NCI-H1436 treated with DMSO at 0.1 percent for 48 hours (cell line): ENCODE measurements at places on chromosomes 11 and 22.

DNA sequence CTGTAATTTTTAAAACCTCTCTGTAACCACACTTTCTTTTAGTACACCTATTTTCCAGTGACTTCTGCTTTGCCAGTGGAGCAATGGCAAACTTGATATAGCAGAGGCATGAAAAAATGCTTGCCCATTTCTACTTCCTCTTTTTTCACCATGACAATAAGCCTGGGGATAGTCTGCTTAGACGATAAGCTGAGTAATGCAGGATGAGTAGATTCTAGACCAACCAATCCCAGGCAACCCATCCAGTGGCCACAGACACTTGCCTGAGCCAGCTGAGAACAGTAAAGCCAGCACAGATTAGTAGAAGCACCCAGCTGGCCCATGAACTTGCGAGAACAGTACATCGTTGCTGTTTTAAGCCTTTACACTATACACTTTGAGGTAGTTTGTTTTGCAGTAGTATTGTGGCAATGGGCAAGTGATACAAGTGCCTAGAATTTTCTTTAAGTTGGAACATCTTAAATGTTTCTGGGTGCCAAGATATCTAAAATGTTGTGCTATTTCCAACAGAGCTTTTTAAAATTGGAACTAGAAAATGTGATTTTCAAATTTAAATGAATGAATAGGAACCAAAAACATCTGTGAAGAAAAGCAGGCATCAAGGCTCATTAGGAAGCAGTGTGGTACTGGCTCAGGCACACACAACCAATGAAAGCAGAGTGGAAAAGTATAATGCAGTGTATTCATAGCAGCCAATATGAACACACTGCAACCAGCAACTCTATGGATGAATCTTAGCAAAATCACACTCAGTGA, 37.7 kb downstream of the DDI1 start:
- DNase-seq: no peak

DNA sequence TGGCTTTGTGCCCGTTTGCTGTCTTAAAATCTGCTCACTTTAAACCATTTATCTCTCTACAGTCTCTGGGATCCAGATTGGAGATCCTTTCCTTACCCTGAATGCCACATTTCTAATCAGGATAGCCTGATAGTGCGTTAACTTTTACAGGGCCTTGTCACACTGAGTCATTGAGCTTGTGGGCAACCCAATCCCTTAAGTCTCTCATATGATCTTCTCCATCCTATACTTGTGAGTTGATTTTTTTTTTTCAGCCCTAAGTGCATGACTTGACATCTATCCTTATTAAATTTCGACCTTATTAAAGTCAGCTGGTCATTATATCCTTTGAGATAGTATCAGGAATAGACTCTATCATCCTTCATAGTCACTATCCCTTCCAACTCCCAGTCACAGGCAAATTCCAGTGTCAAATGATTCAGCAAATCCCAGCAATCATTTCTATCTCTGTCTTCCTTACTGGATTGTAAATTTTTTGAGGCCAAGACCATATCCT, 57.7 kb downstream of the TEAD1 start:
- DNase-seq: no peak

DNA sequence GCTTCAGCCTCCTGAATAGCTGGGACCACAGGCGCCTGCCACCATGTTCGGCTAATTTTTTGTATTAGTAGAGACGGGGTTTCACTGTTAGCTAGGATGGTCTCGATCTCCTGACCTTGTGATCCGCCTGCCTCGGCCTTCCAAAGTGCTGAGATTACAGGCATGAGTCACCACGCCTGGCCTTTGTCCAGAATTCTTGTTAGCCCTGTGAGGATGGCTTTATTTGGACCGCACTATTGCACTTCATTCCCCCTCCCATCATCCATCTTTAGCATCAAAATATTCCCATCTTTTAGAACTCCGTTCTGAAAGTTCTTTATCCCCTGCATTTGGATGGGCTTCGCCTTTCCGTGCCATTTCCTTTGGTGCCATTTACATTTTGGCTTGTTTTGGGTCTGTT, 2.6 kb downstream of the SAMM50 start:
- DNase-seq: no peak

DNA sequence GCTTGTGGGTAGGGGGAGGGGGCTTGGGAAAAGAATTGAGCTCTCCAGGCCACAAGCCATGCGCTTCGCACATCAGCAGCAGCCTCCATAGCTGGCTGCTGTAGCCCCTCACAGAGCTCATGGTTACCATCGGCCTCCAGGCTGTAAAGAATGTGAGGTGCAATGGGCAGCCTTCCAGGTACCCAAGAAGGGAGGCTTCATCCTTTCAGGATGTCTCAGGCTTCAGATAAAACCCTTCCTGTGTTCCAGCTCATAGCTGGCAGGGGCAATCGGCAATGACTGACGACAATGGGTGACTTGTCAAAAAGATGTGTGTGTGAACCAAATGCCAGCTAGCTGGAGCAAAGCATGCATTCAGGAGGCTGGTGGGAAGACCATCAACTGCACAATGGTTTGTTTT, 102.0 kb downstream of the TIMP3 start:
- no peak for DNase-seq

DNA sequence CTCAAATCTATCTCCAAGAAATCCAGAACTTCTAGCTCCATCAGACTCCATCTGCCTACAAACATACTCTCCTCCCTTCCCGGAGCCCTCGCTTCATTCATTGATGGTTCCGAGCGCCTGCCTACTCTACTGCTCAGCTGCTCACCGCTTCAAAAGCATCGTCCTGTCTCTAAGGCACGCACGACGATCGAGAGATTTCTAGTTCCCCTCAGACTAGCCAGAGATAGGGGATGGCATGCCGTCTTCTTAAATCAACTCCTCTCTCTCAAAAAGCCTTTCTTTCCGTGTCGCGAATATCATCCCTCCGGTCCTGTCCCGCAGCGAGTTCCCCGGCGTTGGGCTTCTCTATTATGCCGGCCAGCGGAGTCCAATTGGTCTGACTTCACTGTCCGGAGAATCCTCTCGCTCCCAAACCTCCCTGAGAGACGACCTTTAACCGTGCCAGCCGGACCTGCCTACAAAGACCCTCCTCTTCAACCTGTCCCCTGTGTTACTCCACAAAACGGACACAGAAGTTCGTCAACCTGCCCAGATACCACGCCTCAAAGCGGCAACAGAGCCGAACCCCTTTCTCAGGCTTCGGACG, 592 bp downstream of the EEF1G start:
- DNase-seq: no peak

DNA sequence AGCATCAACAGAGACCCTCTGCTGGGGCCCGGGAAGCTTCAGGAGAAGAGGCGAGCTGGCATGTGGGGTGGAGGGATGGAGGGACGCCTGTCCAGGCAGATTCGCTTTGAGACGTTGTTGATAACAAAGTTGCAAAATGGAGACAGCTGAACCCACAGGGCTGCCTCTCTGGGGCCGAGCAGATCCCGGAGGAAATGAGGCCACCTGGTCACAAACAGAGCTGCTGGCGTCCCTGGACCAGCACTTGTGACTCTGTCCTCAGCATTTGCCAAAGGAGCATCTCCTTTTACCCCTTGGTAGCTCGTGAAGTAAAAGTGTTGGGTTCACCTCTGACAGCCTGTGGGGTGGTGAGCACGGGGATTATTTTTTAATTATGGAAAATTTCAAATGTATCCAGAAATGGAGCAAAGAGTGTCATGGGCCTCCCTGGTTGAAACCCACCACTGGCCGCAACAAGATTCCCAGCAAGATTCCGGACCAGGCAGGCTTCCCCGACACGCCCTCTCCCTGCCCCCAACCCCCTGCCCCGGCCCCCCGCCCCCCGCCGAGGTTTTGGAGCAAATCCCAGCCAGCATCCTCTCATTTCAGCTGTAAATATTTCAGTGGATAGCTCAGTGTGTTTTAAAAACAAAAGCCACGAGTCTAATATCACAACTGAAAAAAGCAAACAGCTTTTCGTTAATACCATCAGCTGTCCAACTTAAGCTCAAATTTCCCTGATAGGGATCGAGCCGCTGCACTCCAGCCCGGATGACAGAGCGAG, 20.3 kb downstream of the GRAMD4 start:
- DNase-seq: no peak

DNA sequence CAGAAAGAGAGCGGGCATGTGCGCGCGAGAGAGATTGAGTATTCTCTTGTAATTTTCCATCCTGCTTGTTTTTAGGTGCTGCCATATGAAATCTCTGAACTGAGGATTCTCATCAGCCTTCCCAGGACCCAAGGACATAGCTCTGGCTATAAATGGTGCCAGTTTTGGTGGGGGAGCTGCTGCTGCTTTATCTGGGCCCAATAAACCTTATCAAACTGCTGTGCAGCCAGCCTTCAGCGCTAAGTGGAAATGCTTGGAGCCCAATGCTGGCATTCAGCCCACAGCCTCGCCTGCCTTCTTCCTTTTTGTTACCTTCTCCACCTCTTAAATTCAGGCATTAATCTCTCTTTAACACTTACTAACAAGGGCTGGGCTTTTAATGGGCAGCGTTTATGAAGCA, 2.4 kb upstream of the ZBTB16 start:
- DNase-seq: no peak

DNA sequence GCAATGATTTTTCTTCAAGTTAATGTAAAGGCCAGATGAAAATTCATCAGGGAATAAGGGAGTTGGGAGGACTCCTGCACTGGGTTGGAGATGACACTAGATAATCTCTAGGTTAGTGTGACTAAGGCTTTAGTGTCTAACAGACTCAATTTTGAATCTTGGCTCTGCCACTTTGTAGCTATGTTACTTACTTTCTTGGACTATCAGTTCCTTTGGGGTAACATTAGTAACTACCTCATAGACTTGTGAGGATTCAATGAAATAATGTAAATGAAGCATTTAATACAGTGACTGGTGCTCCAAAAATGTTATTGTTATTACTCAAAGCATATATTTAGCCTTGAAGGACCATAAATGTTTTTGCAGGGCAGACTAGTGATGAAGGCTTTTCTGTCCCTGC, 9.6 kb upstream of the CCDC89 start:
- DNase-seq: no peak

GRCh38 chr11:63491240-63491587, 247 bp upstream of the PLAAT5 start:
- no peak for DNase-seq

- DNase-seq: no peak
Measured at GRCh38 chr22:50294319-50294656, 13.2 kb downstream of the PLXNB2 start.

DNA sequence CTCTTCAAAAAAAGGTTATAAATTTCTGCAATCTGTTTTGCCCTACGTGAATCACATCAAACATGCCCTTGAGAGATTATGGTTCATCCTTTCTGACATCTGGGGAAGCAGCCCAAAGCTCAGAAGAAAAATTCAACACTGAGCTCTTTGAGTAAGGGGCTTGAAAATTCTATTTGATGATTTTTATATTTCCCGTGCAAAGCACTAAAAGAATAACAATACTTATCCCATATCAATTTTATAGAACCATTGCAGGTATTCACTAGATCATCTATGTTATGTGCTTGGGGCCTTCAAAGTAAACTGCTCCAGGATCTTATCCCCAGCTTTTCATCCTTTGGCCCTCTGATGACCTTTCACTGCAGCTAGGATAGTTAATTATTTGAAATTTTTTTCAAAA, 966.9 kb upstream of the CNTN5 start:
- no peak for DNase-seq
